ENCODE measurements at places on chromosomes 12 and 14. TPM values are rescaled to one million over a fixed set of nuclear protein-coding genes. Genes with fewer than 3 reads are reported as not detected.

DNA sequence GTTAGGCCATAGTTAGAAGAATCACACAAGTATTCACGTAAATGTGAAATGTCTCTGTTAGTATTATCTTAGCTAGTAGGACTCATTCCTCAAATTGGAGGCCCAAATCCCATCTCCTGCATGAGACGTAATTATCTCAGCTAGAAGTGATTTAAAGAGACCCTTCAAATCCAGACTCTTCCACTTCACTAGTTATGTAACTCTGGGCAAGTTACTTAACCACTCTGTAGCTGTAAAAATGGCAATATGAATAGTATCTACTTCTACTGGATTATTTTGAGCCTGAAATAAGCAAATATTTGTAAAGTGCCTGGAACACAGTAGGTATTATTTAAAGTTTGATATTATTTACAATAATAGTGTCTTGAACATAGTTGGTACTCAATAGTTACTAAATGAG lies 28.4 kb upstream of the CDKL1 start:
- H3K4me3 ChIP-seq, result no peak overlapping the region
- no peak overlapping the region for H3K27ac ChIP-seq
- no peaks in the 10 kb centered on the region for H3K4me1 ChIP-seq
- peaks cover 81% of the 10 kb centered on the region for H3K36me3 ChIP-seq

The C12orf43 gene
- 14.1 TPM for total RNA-seq

The GDF3 gene
- total RNA-seq, result not detected

The PPM1H gene
- total RNA-seq, result 1.5 TPM

- H3K4me3 ChIP-seq, result no peak overlapping the region
- peaks cover 26% of the 10 kb centered on the region for H3K4me1 ChIP-seq
- no peaks in the 10 kb centered on the region for H3K36me3 ChIP-seq
- H3K27me3 ChIP-seq, result no peaks in the 10 kb centered on the region
Measured at GRCh38 chr14:23930742-23931141, 22.8 kb upstream of the DHRS4 start.

DNA sequence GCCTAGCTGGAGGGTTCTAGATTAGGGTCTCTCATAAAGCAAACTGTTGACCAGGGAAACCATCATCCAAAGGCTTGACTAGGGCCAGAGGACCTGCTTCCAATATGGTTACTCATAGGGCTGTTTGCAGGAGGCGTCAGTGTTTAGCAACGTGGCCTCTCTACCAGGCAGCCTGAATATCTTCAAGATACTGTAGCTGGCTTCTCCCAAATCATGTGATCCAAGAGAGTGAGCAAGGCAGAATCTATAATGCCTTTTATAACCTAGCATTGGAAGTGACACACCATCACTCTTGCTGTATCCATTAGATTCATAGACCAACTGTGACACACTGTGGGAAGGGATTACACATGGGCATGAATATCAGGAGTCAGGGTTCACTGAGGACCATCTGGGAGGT lies 17.3 kb downstream of the TPH2 start:
- no peaks in the 10 kb centered on the region for H3K36me3 ChIP-seq
- H3K27ac ChIP-seq, result no peak overlapping the region
- H3K4me3 ChIP-seq, result no peak overlapping the region
- DNase-seq, result no peak
- H3K27me3 ChIP-seq, result no peaks in the 10 kb centered on the region

The KRT5 gene
- total RNA-seq, result 0.36 TPM

GRCh38 chr14:26887847-26888246 lies 290.0 kb upstream of the NOVA1 start:
- no peaks in the 10 kb centered on the region for H3K27me3 ChIP-seq
- no peak overlapping the region for H3K4me3 ChIP-seq
- H3K36me3 ChIP-seq, result no peaks in the 10 kb centered on the region
- no peaks in the 10 kb centered on the region for H3K4me1 ChIP-seq

- H3K4me1 ChIP-seq, result no peaks in the 10 kb centered on the region
- DNase-seq, result no peak
- no peaks in the 10 kb centered on the region for H3K36me3 ChIP-seq
- H3K27ac ChIP-seq, result no peak overlapping the region
- H3K4me3 ChIP-seq, result no peak overlapping the region
Measured at GRCh38 chr12:82554529-82554928, 132.2 kb upstream of the TMTC2 start.

The ERH gene
- total RNA-seq, result 71.5 TPM

The NOXRED1 gene
- total RNA-seq, result not detected

Data from sigmoid colon (tissue), 7 donors.